Esophagus muscularis mucosa (tissue), 4 donors: ENCODE measurements at places on chromosomes 16 and 17. TPM values are rescaled to one million over a fixed set of nuclear protein-coding genes. Genes with fewer than 3 reads are reported as not detected.

Gene ABCC12
- not detected for total RNA-seq

Gene NOS2
- 0.13 TPM for total RNA-seq

Gene PLK1
- 2.1 TPM for total RNA-seq

DNA sequence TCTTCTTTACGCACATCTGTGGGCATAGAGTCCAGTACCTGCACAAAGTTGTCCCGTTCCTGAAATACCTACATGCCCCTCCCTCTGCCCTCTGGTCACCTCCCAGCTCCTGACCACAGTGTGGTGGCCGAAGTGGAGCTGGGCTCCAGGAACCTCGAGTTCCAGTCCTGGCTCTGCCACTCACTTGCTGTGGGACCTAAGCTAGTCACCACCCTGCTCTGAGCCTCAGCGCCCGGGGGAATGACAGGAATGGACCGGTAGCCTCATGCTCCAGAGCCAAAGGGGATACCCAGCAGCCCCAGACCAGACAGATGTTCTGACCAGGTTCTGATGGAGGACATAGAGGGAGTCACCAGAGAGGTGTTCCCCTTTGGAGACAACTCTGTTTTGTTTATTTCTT is 26.7 kb upstream of the ITGA3 start:
- DNase-seq: no peak
- no peak overlapping the region for H3K4me3 ChIP-seq
- H3K27me3 ChIP-seq: no peaks in the 10 kb centered on the region
- no peaks in the 10 kb centered on the region for H3K36me3 ChIP-seq
- H3K4me1 ChIP-seq: peaks cover 28% of the 10 kb centered on the region

GRCh38 chr16:14388243-14388642 is 241.8 kb downstream of the PARN start:
- no peak for DNase-seq
- no peaks in the 10 kb centered on the region for H3K4me1 ChIP-seq
- H3K27ac ChIP-seq: no peak overlapping the region
- no peak overlapping the region for H3K4me3 ChIP-seq

- DNase-seq: no peak
- H3K4me3 ChIP-seq: no peak overlapping the region
- H3K27me3 ChIP-seq: no peaks in the 10 kb centered on the region
- H3K4me1 ChIP-seq: peaks cover 46% of the 10 kb centered on the region
- peak overlapping the region; percentile 62 for H3K27ac ChIP-seq
Observed at GRCh38 chr17:77493238-77493820, 352.6 kb downstream of the SEC14L1 start.

GRCh38 chr17:48068491-48068961 is 20.4 kb downstream of the NFE2L1 start:
- peaks cover 64% of the 10 kb centered on the region for H3K36me3 ChIP-seq
- no peak for DNase-seq
- peaks cover 7% of the 10 kb centered on the region for H3K4me1 ChIP-seq

- H3K36me3 ChIP-seq: no peaks in the 10 kb centered on the region
- DNase-seq: no peak
- peaks cover 69% of the 10 kb centered on the region for H3K4me1 ChIP-seq
- peak overlapping the region; percentile 86 for H3K27ac ChIP-seq
- peak overlapping the region; percentile 72 for H3K4me3 ChIP-seq
Observed at GRCh38 chr16:4373356-4373908, 1.8 kb downstream of the VASN start.

DNA sequence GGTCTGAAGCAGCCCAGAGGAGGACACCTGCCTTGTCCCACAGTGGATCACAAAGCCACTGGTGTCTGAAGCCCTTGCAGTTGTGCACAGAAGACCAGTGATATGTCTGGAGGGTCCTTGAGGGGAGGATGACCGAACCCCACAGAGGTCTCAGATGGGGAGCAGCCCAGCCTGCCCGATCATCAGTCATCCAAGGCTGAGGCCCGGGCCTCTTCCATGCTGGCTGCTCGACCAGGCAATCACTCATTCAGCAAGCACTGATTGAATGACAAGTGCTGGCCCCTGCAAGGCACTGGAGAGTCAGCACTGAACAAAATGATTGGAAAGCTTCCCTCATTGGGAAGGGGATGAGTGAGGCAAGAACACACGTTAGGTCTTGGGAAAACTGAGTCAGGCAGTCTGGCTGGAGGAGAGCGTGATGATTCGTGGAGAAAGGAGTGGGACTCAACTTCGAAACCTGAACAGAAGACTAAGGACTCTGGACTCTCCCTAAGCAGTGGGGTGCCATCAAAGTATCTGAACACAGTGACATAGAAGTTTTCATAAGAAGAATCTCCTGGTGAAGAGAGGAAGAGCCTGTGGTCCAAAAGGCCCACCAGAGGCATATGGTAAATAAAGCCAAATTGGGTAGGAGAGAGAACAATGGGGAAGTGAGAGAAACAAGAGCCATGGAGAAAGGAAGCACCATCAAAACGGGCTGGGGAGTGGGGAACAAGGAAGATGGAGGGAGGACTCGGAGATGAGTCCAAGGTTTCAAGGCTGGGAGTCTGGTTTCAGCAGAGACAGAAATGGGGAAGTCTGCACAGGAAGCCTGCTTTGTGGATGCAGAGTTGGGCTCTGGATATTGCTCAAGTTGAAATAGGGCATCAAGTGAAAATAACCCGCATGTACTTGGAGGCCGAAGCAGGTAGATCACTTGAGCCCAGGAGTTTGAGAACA is 10.2 kb downstream of the PIK3R5 start:
- H3K4me1 ChIP-seq: no peaks in the 10 kb centered on the region
- H3K27ac ChIP-seq: no peak overlapping the region
- H3K36me3 ChIP-seq: no peaks in the 10 kb centered on the region
- peak; percentile 89 for DNase-seq
- H3K4me3 ChIP-seq: no peak overlapping the region
- H3K27me3 ChIP-seq: peaks cover 8% of the 10 kb centered on the region

- no peaks in the 10 kb centered on the region for H3K4me1 ChIP-seq
- peaks cover 63% of the 10 kb centered on the region for H3K36me3 ChIP-seq
- no peak overlapping the region for H3K4me3 ChIP-seq
- H3K27ac ChIP-seq: no peak overlapping the region
- DNase-seq: peak; percentile 37
- H3K27me3 ChIP-seq: no peaks in the 10 kb centered on the region
Observed at GRCh38 chr16:19505600-19506303, 16.1 kb downstream of the GDE1 start.

DNA sequence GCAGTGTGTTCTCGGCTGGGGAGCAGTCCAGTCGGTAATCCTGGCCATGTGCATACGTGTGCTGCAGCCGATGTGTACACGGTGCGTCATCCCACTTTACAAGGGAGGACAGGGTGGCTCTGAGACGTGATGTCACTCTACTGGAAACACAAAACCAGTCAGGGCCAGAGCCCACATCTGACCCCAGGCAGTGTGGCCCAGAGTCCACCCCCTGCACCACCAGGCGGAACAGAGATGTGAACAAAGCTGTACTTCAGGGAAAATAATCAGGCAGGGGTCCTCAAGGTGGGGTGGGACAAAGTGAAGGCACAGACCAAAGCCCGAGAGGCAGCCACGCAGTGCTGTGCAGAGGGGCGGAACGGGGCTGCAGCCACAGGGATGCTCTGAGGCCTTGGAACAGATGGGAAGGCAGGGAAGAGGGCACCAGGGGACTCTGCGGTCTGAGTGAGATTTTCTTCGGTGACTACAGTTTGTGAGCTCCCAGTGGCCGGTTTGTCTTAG is 181.5 kb downstream of the ZNF423 start:
- no peak for DNase-seq
- no peaks in the 10 kb centered on the region for H3K36me3 ChIP-seq
- H3K4me1 ChIP-seq: peaks cover 9% of the 10 kb centered on the region
- H3K27me3 ChIP-seq: no peaks in the 10 kb centered on the region

- no peak overlapping the region for H3K27ac ChIP-seq
- DNase-seq: no peak
- H3K4me3 ChIP-seq: no peak overlapping the region
- peaks cover 7% of the 10 kb centered on the region for H3K36me3 ChIP-seq
Observed at GRCh38 chr17:9979463-9979995, 74.5 kb upstream of the RCVRN start.

GRCh38 chr16:24721830-24722238 is 7.6 kb upstream of the TNRC6A start:
- peaks cover 14% of the 10 kb centered on the region for H3K4me1 ChIP-seq
- no peaks in the 10 kb centered on the region for H3K36me3 ChIP-seq
- H3K27ac ChIP-seq: no peak overlapping the region
- H3K4me3 ChIP-seq: no peak overlapping the region
- no peak for DNase-seq

DNA sequence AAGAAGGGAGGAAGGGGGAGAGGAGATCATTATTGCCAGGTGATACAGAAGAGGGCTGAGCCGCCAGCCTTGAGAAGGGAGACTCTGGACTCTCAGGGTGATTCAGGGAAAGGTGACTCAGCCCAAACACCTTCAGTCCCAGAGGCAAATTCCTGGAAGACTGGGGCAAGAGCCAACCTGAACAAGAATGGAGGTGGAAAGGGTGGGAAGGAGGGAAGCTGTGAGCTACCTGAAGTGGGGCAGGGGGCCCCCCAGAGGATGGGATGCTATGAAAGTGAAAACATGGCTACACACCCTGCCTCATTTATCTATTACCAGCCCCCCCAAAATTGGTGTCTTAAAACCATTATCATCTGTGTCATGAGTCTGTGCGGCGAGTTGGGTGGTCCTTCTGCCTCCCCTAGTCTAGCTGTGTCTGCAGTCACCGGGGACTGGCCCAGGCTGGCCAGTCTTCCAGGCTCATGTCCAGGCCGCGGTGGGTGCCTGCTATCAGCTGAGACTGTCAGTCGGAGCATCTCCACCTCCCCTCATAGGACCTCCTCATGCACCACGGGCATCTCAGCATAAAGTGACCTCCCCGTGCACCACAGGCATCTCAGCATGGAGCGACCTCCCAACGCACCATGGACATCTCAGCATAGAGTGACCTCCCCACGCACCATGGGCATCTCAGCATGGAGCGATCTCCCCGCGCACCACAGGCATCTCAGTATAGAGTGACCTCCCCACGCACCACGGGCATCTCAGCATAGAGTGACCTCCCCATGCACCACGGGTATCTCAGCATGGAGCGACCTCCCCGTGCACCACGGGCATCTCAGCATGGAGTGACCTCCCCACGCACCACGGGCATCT is 3.2 kb upstream of the SLC47A2 start:
- no peaks in the 10 kb centered on the region for H3K27me3 ChIP-seq
- no peak overlapping the region for H3K27ac ChIP-seq
- peaks cover 14% of the 10 kb centered on the region for H3K4me1 ChIP-seq
- no peaks in the 10 kb centered on the region for H3K36me3 ChIP-seq
- H3K4me3 ChIP-seq: no peak overlapping the region
- DNase-seq: no peak

DNA sequence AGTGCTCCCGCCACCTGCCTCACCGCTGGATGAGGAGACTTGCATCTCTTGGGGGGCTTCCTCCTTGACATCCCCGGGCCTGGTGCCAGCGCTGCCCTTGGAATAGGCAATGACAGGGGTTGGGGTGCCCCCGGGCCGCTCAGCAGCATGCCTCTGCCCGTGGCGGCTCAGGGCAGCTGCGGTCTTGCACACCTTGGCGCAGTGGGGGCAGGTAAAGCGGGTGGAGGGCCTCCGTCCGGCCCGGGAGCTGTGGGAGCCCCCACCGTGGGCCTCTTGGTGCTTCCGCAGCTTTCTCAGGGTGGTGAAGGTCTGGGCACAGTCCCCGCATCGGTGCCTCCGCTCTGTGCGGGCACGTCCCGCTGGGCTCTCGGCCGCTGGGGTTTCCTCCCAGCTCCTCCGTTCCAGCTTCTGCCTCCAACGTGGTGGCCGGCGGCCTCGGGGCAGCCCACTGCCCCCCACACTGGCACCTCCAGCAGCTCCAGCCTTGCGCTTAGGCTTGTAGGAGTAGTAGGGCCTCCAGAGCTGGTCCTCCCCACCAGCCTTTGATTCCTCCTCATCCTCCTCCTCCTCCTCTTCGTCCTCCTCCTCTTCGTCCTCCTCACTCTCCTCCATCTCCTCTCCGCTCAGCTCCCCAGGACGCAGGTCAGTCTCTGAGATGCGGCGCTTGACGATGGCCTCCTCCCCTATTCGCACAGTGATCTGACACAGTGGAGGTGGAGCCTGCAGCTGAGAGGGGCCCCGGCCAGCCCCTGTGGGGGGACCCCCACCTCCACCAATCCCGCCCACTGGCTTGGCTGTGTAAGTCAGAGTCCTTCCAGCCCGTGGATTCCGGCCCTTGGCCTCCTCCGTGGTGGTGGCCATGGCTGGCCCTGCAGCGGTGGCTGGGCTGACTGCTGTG is 16.7 kb downstream of the ZBTB4 start:
- no peak overlapping the region for H3K27ac ChIP-seq
- peaks cover 21% of the 10 kb centered on the region for H3K4me1 ChIP-seq
